Non-pigmented ciliary epithelial cell (primary cell): ENCODE measurements at places on chromosomes 5 and 9.

- peak; percentile 52 for DNase-seq
Measured at GRCh38 chr9:111928359-111928720, 31.7 kb downstream of the UGCG start.

GRCh38 chr9:104885818-104886709 is 41.9 kb downstream of the ABCA1 start:
- no peak for DNase-seq

- DNase-seq: peak; percentile 48
Measured at GRCh38 chr5:5483880-5484598, 61.6 kb downstream of the ICE1 start.

DNA sequence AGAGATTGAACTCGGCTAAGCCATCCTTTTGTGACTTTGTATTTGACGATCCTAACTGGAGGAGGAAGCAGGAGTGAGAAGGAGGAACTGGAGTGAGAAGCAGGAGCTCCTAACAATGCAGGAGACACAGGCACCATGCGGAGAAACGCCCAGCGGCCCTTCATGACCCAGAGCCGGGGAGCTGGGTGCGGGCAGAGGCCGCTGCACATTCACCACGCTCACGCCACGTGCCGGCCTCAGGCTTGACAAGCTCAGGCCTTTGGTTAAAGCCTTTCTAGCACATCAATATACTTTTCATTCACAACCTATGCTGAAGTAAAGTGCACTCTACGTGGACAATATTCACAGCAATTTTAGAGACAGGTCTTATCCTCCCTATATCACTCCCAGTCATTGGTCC is 124.8 kb upstream of the FAM120A start:
- no peak for DNase-seq

DNA sequence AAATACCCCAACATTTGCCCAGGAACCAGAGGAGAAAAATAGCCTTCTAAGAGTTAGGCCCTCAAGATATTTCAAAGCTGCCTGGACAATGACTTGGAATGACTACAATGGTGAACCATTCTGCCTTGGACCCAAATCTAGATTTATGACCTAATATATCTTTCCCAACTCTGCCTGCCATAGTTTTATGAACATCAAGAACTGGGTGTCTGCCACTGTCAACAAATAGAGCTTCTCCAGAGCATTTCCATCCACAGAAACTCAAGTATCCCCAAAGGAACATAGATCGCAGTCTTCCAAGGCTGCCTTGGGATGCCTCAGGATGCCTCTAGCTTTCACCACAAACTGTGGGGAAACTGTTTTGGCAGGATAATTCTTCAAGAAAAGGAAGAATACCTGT is 48.2 kb upstream of the NFIB start:
- DNase-seq: no peak

DNA sequence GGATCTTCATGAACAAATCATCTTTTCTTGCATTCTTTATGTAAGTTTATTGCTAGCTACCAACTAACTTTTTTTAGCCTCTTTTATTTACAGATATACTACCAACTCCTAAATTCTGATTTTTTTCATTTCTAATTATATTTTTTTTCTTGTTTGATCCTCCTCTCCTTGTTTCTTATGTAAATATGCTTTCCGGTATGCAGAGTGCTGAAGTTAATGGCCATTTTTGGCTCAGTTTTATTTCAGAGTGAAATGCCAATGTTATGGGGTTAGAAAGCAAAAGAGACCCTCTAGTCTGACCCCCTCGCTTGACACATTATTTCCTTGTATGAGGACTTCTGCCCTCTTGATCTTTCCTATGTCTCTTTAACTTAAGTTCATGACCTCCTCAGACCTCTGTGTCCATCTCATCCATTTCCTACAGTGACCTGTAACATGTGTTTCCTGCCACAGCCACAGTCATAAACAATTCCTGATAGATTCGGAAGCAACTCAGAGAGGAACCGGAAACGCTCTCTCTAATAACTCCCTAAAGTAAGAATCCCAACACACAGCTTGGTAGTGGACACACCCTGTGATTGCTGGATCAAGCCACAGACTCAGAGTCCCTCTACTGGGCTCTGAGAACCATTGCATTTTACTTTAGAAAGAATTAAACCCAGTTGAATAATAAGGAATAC is 42.9 kb upstream of the AFAP1L1 start:
- DNase-seq: peak; percentile 70

GRCh38 chr9:21919377-21920362 is 74.5 kb downstream of the CDKN2A start:
- peak; percentile 53 for DNase-seq

- no peak for DNase-seq
Measured at GRCh38 chr9:92658176-92658575, 11.8 kb downstream of the IPPK start.

DNA sequence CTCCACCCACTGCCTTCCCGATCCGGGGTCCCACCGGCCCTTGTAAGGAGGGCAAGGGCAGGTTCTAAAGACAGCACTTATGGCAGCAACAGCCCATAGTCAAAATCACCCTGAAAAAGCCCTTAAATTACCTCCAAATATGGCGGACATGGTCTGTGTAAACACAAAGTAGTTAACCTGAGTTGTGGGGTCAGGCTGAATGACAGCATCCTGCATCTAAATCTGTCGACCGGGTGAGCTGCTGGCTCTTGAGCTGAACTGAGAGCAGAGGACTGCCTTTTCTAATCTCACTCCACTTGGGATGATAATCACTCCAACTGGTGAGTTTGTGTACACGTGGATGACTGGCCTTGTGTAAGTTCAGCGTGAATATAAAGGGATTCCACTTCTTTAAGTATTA is 249.6 kb downstream of the DENND1A start:
- DNase-seq: no peak

- no peak for DNase-seq
Measured at GRCh38 chr5:33795496-33795895, 96.3 kb downstream of the ADAMTS12 start.

- DNase-seq: no peak
Measured at GRCh38 chr5:180596668-180597231, 5.5 kb upstream of the SCGB3A1 start.

GRCh38 chr9:120774719-120775118 is 18.5 kb downstream of the FBXW2 start:
- no peak for DNase-seq

GRCh38 chr9:69292078-69292477 is 32.9 kb upstream of the ENTREP1 start:
- no peak for DNase-seq

GRCh38 chr9:89360465-89360864 is 42.2 kb downstream of the SECISBP2 start:
- DNase-seq: no peak

GRCh38 chr9:5971740-5972139 is 43.7 kb downstream of the RANBP6 start:
- no peak for DNase-seq
